ENCODE measurements at places on chromosomes 2 and 18. TPM values are rescaled to one million over a fixed set of nuclear protein-coding genes. Genes with fewer than 3 reads are reported as not detected.

DNA sequence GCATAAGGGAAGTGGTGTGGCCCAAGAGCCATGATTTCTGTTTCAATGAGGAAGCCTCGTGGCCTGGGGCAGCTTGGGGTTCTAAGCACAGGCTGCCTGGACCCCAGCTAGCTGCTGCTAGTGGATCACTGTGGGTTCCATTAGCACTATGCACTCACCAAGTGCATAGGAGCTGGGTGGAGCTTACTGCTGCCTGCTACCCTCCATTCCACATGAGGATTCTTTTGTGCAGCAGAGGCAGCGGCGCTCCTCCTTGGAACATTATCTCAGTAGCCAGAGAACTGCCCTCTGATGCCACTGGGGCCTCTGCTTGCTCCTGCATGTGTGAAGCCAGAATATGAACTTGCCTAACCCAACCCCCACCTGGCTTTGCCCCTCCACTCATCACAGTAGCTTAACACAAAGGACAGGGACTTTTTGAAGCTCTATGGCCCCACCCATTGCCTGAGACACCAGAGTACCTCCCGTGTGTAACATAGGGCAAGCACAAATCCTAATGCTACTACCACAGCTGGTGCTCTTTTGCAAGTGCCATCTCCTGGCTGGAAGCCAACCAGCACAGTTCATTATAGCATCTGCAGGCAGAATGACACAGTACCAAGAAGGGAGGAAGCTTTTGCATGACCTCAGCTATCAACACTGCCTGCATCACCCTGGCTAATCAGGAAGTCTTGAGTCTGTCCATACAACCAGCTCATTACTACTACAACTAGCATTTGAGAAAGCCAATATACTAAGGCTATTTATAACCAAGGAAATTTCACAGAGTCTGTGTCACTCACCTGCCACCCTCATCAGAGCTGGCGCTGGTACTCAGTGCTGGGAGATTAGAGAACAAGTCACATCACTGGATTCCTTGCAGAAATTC is 297.0 kb upstream of the GULP1 start:
- DNase-seq: no peak

Gene PCARE
- total RNA-seq: not detected

Gene LCT
- 0.11 TPM for total RNA-seq

GRCh38 chr2:152418688-152419087 is 83.7 kb downstream of the FMNL2 start:
- no peak for DNase-seq

DNA sequence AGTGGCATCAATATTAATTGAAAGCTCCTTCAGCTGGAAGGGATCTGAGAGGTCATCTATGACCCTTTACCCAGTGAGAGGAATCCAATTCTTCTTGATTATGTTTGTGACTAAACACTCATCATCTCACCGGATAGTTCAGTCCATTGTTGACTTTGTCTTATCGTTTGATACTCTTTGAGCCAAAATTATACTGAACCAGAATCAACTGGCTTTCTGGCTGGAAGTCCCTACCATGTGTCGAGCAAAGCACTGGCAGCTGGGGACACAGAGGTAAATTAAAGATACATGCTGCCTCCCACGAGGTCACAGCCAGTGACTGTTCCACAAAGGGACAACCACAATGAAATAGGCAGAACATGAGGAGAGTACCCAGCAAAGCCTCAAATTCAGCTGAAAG is 91.4 kb upstream of the FHL2 start:
- DNase-seq: no peak

Gene NFU1
- 34.3 TPM for total RNA-seq

Gene IL1R1
- 6.9 TPM for total RNA-seq

GRCh38 chr2:105294844-105295481 is 34.6 kb downstream of the TGFBRAP1 start:
- DNase-seq: peak; percentile 46

- DNase-seq: no peak
Observed at GRCh38 chr2:174327021-174327840, 7.5 kb upstream of the SP9 start.

DNA sequence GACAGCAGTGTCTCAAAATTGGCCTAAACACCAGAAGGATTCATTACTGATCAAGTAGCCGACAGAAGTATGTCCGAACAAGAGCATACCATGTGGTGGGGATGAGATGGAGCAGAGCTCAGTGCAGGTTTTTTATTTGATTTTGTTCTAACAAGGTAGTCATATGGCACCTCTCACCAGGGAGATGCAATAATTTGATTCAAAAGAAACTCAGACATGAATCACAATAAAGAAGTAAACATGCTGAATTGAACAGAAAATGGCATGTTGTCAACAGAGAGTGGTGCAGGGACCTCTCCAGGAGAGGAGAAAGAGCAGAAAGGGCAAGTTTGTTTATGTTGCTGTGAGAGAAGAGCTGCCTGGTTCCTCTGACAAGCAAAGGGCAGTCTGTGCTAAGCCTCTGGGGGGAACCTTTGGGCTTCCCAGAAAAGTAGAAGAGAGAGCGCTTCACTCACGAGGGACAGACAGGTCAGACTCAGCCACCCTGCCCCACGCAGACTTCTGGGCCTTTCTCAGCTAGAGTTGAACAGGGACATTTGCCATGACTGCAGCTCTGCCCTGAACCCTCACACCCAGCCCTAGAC is 351.3 kb upstream of the RAB12 start:
- no peak for DNase-seq

DNA sequence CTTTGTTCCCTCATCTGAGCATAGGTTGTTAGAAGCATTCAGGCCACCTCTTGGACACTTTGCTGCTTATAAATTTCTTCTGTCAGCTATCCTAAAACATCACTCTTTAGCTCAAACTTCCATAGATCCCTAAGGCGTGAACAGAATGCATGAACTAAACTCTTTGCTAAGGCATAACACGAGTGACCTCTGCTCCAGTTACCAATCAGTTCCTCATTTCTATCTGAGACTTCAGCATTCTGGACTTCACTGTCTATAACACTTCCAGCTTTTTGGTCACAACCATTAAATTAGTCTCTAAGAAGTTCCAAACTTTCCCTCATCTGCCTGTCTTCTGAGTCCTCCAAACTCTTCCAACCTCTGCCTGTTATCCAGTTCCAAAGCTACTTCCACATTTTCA is 8.3 kb upstream of the VWA3B start:
- DNase-seq: no peak

GRCh38 chr2:29261003-29261402 is 145.8 kb downstream of the CLIP4 start:
- no peak for DNase-seq

- DNase-seq: no peak
Observed at GRCh38 chr2:80737047-80737446, 432.5 kb upstream of the LRRTM1 start.

- no peak for DNase-seq
Observed at GRCh38 chr2:236882930-236883329, 202.8 kb upstream of the COPS8 start.

DNA sequence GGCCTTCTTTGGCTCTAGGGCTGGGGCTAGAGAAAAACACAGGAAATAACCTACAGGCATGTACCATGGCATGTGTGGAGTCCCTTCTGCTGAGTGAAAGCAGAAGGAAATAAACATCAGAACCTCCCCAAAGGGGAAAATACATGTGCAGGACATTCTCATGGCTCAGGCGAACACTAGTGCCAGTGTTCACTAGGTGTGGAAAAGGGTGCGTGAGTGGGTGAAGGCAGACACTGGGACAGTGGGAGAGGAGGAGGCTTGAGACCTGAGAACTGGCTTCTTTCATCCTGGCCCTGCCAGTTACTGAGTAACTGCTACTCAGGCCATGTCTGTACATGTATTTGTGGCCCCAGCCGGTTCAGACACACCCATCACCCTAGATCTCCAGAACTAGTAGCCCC is 268.2 kb downstream of the PRKCE start:
- DNase-seq: no peak

GRCh38 chr2:168934826-168935225 is 33.7 kb downstream of the G6PC2 start:
- DNase-seq: no peak

Gene ALPI
- not detected for total RNA-seq

DNA sequence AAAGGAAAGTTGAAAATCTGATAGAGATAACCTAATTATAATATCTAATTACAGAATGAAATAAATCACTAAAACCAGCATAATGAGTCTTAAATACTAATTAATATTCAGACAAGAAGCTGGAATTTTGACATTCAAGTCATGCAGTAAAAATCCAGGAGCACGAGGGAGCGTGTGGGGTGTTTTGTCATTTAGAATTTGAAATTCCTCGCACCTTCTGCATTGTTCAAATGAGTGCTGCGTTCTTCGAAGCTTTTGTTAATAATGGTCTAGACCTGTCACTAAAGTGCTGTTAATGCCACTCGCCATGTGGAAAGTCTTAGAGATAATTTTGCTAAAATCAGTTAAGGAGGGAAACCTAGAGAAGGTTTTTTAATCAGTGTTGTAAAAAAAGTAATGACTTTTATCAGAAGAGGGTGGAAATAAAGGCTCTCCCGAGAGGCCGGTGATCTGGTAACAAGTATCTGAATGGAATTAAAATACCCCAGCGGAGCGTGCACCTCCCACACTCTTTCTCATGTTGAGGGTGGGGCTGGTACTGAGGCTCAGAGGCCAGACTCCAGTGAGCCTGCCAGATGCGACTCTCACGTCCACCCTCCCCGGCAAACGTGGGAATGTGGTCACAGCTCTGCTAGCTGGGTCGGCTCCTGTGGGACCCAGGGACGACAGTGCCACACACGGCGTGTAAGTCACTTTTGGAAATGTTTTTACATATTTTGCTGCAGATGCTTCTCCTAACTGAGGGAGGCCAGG is 69.4 kb upstream of the MYT1L start:
- DNase-seq: no peak

DNA sequence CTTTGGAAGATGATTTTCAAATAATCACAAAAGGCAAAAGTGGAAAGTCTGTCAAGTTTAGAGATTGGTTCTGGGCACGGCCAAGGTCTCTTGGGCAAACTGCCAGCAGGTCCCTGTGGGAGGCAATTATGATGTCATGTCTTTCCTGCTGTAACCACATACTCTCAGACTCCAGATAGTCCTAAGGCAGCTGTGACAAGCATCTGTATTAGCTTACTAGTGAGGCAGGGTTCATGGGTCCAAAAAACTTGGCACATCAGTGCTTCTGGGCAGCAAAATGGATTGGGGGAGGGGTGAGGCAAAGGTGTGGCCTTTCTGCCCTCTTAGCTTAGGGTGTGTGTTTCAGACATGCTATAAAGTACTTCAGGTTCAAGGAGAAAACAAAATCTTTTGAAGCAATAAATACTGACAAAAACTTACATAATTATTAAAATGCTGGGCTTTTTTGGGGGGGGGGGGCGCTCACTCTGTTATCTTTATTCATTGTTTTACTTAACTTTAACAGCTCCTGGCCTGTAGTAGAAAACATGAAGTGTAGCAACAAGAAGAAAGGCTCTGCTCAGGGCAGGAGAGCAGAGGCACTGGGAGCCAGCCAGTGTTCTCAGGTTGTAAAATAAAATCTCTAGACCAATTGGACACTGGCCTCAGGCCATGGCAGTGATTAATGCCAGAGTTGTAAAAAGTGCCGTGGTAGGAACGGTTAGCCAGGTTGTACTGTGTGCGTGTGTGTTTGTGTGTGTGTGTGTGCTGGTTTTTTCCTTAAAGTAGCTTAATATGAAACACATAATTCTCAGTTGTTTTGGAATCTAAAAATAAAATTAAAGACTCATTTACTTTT is 14.3 kb upstream of the TANC1 start:
- DNase-seq: no peak

DNA sequence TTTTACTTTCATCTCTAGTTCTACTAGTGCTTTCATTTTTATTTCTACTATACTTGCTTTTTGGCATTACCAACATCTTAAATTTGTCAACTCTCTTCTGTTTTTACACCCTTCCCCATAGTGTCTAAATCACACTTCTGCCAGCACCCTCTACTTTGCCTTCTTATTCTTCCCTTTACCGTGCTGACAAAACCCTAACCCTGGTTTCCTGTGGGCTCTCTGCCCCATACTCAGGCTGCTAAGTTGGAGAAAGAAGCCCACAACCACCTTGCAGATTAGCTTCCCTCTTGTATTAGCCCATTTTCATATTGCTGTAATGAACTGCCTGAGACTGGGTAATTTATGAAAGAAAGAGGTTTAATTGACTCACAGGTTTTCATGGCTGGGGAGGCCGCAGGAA is 24.8 kb downstream of the GIGYF2 start:
- no peak for DNase-seq

Gene COL4A4
- not detected for total RNA-seq

DNA sequence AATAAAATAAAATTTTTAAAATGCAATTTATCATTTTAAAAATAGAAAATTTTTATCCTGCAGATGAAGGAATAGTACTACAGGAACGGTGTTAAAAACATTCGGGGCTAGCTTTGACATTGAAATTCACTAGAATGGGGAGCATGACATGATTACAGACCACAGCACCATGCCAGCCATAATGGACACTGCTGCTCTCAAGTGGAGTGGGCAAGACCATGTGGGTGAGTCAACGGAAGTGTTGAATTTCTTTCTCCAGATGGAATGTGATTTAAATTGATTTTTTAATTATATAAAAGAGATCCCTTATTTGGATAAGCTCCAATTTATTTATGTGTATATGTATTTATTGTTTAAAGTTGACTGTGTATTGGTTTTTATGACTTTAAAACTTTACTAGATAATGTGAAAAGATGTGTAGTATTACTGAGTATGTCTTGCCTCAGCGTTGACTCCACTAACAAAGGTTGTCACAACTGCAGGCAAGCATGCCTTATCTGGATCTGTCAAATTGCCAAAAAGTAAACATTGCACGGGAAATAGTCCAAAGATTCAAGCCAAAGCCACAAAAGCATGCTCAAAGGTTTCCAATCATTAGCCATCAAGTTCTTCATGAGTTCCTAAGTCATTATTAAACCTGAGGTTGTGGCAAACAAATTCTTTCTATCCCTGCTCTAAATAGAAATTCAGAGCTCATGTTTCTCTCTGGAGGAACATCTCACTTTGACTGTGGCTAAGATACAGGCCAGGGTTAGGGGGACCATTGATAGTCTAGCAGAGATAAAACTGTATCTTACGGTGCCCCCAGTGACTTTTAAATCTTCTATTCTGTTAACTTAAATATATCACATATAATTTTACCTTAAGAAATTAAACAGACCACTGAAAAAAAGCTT is 536.9 kb downstream of the TMX3 start:
- DNase-seq: no peak

DNA sequence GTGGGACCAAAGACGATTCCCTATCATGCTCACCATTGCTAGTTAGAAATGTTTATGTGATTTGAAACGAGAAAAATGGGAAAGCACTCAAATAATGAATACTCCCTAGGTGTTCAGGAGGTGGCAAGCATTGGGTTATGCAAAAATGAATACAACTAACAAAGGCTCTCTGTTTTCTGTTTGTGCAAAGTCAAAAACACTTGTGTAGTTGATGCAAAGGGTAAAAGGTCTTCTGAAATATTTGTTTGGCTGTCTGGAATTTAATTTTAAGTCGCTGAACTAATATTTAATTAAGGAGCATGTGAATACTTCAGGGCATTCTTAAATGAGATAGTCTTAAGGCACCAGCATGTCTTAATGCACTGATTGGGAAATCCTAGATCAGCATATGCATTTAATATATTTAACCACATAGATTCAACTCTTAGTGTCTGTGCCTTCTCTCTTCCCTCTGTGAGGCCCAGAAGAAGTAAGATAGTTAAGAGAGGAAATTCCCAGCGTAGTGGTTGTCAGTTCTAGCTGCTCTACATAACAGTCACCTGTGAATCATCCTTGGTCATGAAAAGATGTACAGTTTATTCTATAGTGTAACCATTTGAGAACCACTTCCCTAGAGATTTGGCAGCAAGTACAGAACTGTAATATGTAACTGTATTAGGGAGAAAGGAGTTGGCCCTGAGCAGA is 111.9 kb downstream of the EPC2 start:
- no peak for DNase-seq
